ENCODE measurements at places on chromosomes 7 and 10.

- no peak overlapping the region for H3K4me3 ChIP-seq
- H3K36me3 ChIP-seq = no peaks in the 10 kb centered on the region
- no peaks in the 10 kb centered on the region for H3K27me3 ChIP-seq
- H3K27ac ChIP-seq = no peak overlapping the region
These were observed 510.0 kb upstream of the PHF14 start for GRCh38 chr7:10463701-10464100.

DNA sequence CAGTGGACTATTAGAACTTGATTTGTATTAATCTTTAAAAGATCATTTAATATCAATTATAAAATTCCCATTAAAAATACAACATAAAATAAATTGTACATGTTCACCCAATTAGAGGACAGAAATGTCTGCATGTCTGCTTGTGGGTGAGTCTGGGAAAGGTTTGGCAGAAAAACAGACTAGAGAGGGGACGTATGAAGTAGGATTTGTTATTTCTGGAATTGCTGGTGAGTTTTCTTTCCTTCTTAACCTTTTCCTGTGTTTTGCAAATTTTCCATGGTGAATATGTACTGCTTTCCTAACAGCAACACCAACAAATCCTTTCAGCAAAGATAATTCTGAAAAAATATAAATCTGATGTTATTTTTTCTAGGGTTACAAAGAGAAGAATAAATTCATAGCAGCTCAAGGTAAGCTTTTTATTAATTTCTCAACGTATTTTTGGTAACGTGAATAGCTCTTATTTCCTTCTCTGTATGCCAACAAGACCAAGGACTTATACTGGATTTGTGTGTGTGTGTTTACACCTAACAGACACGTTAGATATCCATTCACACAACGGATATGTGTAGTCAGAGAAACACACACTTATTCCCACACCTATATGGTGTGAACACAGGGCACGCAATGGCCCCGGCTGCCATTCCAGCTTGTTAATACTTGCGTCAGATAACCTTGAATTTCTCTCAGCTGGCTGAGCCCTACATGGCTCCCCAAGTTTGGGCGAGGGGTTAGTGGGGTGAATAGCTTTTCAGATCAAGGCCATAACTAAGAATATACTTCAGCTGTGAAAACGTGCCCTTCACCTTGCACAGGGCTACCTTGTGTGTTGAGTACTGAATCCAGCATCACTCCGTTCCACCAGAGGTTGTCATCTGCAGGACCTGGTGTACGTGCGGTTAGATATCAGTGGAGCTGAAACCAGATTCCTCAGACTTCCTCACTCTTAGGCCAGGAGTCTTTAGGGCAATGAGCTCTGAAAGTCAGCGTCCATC lies 64.6 kb downstream of the MKI67 start:
- H3K4me3 ChIP-seq = no peak overlapping the region
- H3K27me3 ChIP-seq = no peaks in the 10 kb centered on the region
- peak overlapping the region; percentile 28 for H3K27ac ChIP-seq
- no peak for DNase-seq

DNA sequence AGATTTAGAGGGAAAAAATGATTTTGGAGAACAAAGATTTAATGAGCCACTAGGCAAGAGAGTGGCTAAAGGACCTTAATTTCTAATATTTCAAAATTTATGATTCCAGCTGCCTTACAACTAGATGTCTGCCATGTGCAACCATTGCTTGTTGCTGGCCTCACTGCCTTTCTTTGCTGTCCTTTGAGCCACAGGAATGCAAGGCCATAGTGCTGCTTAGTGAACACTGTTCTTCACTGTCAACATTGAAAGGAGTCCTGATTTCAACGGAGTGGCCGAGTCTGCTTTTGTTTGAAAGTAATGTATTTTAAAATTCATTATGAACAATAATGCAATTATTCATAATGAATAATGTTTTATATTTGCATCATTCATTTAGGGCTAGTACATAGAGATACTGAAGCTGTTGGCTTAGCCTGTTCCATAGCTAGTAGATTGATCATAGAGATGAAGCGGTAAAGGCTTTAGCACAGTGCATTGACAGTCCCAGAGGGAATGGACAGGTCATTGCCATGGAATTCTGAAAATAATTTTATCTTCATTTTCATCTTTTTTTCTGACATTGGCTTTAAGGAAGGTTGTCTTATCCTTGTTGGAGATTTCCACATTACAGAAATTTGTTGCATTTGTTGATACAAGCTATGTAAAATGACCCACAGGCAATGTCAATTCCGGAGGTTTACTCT lies 544.1 kb downstream of the AUTS2 start:
- no peaks in the 10 kb centered on the region for H3K27me3 ChIP-seq
- no peaks in the 10 kb centered on the region for H3K36me3 ChIP-seq
- H3K4me3 ChIP-seq = no peak overlapping the region
- H3K4me1 ChIP-seq = no peaks in the 10 kb centered on the region

- peak overlapping the region; percentile 55 for H3K27ac ChIP-seq
- H3K4me1 ChIP-seq = peaks cover 33% of the 10 kb centered on the region
- H3K27me3 ChIP-seq = peaks cover 47% of the 10 kb centered on the region
- peak overlapping the region; percentile 80 for H3K4me3 ChIP-seq
These were observed 855 bp upstream of the PALD1 start for GRCh38 chr10:70477661-70478162.

DNA sequence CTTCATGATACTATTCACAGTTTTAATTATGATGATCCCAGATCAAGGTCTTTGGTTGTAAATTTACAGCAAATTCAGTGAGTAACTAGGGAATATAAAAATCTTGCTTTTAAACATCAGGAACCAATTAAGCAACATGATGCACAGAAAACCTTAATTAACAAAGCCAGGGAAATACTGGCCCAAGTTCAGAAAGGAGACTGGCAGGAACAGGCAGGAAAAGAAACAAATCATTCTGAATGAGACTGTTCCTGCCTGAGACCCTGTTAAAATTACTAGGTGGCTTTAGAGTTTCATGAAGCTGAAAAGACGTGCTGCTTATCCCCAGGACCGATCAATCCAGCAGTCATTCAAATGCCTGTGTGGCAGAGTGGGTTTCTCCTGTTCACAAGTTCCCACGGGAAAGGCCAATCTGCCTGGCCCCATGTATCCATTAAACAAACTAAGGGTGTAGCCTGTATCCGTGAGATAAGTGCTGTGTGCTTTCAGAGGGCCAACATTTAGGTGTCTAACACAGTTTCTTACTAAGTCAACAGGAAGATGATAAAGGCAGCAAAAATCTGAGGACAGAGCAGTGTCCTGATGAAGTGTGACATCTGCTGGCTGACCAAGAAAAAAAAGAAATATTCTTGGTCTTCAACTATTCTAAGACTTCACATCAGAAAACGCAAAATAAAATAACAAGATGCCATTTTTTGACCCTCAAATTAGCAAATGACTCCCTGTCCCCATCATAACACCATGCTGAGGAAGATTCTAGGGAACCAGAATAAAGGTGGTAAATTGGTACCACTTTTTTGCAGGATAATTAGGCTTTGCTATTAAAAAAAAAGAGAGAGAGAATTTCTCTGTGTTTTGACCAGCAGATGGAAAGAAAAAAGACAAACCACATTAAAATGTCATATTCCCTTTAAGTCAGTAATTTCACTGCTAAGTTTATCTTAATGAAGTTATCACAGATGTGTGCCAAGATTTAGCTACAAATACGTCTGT lies 34.2 kb downstream of the PUS7 start:
- no peak for DNase-seq
- H3K36me3 ChIP-seq = peaks cover 39% of the 10 kb centered on the region
- no peaks in the 10 kb centered on the region for H3K27me3 ChIP-seq
- peaks cover 5% of the 10 kb centered on the region for H3K4me1 ChIP-seq
- no peak overlapping the region for H3K4me3 ChIP-seq

GRCh38 chr10:131406676-131407392 lies 95.3 kb upstream of the TCERG1L start:
- H3K27me3 ChIP-seq = no peaks in the 10 kb centered on the region
- DNase-seq = no peak
- no peaks in the 10 kb centered on the region for H3K4me1 ChIP-seq
- H3K36me3 ChIP-seq = no peaks in the 10 kb centered on the region
- no peak overlapping the region for H3K4me3 ChIP-seq

- H3K4me3 ChIP-seq = no peak overlapping the region
- H3K27me3 ChIP-seq = peaks cover 9% of the 10 kb centered on the region
- H3K36me3 ChIP-seq = no peaks in the 10 kb centered on the region
- no peak for DNase-seq
These were observed 192.3 kb downstream of the EVX1 start for GRCh38 chr7:27434756-27435400.

DNA sequence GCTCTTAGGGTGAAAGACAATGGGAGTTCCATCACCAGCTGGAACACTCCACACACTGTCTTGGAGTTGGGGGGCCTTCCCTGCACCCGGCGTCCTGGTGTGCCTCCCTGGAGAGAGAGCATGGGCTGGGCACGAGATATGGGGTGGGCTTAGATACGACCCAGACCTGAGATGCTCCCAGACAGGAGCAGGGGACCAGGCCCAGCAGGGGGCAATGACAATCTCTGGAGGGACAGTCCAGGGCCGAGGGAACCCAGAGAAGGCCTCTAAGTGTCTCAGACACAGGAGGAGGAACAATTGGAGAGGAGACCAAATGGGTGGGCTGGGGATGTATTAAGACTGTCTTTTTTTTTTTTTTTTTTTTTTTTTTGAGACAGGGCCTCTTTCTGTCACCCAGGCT lies 40.0 kb downstream of the MYL10 start:
- no peak for DNase-seq
- H3K4me3 ChIP-seq = no peak overlapping the region
- H3K4me1 ChIP-seq = peaks cover 2% of the 10 kb centered on the region
- H3K36me3 ChIP-seq = no peaks in the 10 kb centered on the region
- H3K27me3 ChIP-seq = no peaks in the 10 kb centered on the region
- H3K27ac ChIP-seq = no peak overlapping the region

- DNase-seq = no peak
- H3K4me3 ChIP-seq = no peak overlapping the region
- peaks cover 36% of the 10 kb centered on the region for H3K27me3 ChIP-seq
- H3K27ac ChIP-seq = no peak overlapping the region
These were observed 45.1 kb downstream of the CHN2 start for GRCh38 chr7:29239638-29240037.

GRCh38 chr10:122249303-122249850 lies 21.7 kb upstream of the BTBD16 start:
- H3K4me3 ChIP-seq = no peak overlapping the region
- H3K27ac ChIP-seq = no peak overlapping the region
- H3K27me3 ChIP-seq = no peaks in the 10 kb centered on the region
- no peaks in the 10 kb centered on the region for H3K4me1 ChIP-seq
- no peaks in the 10 kb centered on the region for H3K36me3 ChIP-seq
- DNase-seq = no peak

DNA sequence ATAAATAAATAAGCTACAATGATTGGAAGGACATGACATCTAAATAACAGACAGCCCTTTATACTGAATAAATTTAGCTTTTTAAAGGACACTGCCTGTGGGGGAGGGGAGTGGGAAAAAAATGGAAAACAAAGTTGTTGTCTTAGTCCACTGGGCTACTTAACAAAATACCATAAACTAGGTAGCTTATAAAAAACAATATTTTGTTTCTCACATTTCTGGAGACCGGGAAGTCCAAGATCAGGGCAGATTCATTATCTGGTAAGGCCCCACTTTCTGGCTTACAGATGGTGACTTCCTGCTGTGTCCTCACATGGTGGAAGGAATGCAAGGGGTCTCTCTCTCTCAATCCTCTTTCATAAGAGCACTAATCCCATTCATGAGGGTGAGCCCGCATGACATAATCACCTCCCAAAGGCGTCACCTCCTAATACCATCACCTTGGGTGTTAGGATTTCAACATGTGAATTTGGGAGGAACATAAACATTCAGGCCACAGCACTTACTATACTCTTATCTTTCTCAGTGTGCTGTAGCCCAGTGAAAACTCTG lies 43.0 kb downstream of the DNAJC12 start:
- peaks cover 2% of the 10 kb centered on the region for H3K27me3 ChIP-seq
- H3K27ac ChIP-seq = no peak overlapping the region
- no peaks in the 10 kb centered on the region for H3K36me3 ChIP-seq
- no peak for DNase-seq

DNA sequence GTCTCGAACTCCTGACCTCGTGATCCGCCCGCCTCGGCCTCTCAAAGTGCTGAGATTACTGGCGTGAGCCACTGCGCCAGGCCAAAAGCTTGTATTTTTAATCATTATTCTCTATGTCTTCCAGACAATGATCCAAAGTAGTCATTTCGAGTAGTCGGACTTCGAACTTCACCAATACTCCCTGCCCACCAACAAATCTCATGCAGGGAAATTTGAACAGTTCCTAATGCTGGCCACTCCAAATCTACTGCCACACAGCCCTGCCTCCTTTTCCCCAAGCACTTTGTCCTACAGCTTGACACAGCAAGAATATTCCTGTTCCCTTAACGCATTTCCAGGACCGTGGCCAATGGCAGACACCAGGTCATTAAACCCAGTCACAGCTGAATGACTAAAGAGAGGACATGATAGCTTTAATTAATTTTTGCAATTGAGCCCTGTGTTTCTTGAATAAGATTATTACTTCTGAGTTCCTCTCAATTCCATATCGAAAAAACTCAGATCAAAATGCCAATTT lies 142.3 kb upstream of the NRP1 start:
- no peaks in the 10 kb centered on the region for H3K4me1 ChIP-seq

DNA sequence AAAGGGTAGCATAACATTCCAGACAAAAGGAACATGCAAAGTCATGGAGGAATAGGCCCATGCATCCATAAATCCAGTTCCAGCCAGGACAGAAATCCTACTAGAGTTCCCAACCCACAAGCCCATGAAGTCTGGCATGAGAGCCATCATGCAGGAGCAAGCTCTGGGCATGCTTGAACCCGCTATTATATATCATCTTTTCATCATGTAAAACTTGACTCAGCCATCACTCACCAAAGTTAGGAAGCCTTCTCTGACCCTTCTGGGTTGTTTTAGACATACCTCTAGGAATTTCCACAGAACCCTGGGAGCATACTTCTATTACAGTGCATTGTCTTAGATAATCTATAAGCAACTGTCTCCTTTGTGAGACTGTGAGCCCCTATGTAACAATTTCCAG lies 293.0 kb upstream of the NPSR1 start:
- H3K4me1 ChIP-seq = no peaks in the 10 kb centered on the region
- no peak for DNase-seq
- no peaks in the 10 kb centered on the region for H3K36me3 ChIP-seq
- no peak overlapping the region for H3K4me3 ChIP-seq
- no peak overlapping the region for H3K27ac ChIP-seq

GRCh38 chr10:64101606-64102263 lies 580.5 kb downstream of the REEP3 start:
- H3K27me3 ChIP-seq = no peaks in the 10 kb centered on the region
- DNase-seq = no peak
- H3K4me3 ChIP-seq = no peak overlapping the region

GRCh38 chr7:151429237-151429559 lies 10.7 kb downstream of the CRYGN start:
- H3K27ac ChIP-seq = no peak overlapping the region
- DNase-seq = no peak
- peaks cover 34% of the 10 kb centered on the region for H3K4me1 ChIP-seq
- peaks cover 5% of the 10 kb centered on the region for H3K27me3 ChIP-seq
- no peaks in the 10 kb centered on the region for H3K36me3 ChIP-seq
- no peak overlapping the region for H3K4me3 ChIP-seq

Data from activated T-helper 2 cell treated with anti-CD3 and anti-CD28 coated beads, Interferon-gamma antibody, Interleukin-2, Interleukin-4, amounts not matched to agents 10 μg/mL and 5 μg/mL and 100 μg/mL, durations not matched to agents 14 hours and 24 hours and 36 hours (primary cell).